Motor neuron (in vitro differentiated cells): ENCODE measurements at places on chromosomes 1 and 21. TPM values are rescaled to one million over a fixed set of nuclear protein-coding genes. Genes with fewer than 3 reads are reported as not detected.

DNA sequence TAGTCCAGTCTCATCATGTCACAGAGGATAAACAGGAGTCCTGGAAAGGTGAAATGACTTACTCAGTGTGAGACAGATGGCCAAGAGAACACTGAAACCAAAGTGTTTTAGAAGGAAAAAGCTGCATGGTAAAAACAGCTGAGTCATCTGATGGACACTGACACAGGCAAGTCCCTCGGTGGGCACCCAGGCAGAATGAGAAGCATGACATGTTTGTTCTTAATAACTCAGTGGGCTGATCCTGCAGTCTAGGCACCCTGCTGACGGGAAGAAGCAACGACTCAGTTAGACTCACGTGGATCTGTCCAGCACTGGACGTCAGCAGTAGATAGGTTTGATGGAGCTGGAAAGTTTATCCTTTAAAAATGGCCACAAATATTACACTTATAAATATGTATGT lies 116.9 kb downstream of the RGS7 start:
- ATAC-seq: no peak

DNA sequence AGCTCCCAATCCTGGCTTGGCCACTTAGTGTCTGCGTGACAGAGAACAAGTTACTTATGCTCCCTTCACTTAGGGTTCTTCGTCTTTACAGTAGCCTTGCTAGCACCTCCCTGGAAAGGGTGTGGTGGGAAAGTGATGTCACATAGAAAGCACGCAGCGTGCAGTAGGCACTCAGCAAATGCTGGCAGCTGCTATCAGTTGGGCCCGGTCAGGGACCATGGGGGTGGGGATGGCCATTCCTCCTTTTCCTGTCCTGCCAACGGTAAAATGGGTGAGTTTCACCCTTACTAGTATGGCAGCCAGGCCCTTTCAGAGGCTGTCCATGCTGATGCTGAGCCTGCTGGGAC lies 6.2 kb upstream of the KCNA10 start:
- ATAC-seq: no peak

- ATAC-seq: no peak
These were observed 17.2 kb downstream of the SEC16B start for GRCh38 chr1:177952691-177953090.

DNA sequence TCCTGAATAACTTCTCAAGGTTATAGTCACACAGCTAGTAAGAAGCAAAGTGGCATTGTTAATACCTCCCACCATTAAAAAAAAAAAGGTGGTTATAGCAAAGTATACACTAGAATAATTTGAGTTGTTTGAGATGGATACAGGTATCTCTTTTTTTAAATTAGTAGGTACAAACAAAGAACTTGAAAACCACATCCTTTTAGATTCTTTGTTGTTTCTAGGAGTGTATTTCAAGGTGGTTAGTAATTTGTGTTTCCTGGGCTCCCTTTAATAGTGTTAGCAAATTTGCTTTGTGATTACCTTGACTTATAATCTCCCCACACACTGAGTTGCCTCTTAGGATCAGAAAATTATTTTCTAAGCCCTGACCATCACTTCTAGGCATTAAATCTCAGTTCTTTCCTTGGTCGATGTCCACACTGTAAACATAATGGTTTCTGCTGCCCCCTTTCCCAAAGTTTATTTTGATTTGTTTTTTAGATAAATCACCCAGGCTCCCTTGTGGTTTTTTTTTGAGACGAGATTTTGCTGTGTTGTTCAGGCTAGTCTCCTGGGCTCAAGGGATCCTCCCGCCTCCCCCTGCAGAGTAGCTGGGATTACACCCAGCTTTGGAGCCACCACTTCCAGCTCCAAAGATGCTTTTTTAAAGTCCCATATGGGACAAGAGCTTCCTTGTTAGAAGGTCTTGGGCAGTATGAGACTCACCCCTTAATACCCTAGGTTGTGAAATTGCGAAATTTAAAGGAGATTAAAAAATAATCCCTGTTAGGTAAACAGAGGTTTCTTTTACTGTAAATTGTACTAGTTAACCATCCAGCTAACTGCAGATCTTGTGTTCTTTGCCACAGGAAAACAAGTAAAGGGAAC lies 6.2 kb downstream of the AKIRIN1 start:
- ATAC-seq: no peak

DNA sequence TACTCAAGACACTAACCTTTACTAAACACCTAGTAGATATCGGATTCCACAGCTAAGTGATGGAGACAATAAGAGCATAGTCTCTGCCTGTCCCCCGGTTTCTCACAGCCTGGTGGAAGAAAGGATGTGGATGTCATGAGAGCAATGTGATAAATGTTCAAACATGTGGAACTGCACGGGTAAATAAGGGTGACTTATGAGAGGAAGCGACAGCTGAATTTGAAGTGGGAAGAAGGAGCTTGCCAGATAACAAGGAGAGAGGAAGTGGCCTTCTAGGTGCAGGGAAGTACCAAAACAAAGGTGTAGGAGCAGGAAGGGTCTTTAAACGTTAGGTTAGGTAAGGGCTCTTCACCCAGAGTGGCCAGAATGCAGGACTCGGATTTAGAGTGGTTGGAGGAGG lies 178.6 kb upstream of the NRIP1 start:
- ATAC-seq: no peak

Gene LMX1A
- 0.09 and 0.69 TPM in 2 replicates for total RNA-seq

GRCh38 chr21:14737284-14737691 lies 191.2 kb upstream of the SAMSN1 start:
- ATAC-seq: no peak

Gene LAD1
- 0.11 and 0.13 TPM in 2 replicates for total RNA-seq

Gene PGD
- total RNA-seq: 195 and 211 TPM in 2 replicates

- ATAC-seq: no peak
These were observed 2.2 kb downstream of the FAM89A start for GRCh38 chr1:231037585-231038517.
